Inflammatory macrophage (primary cell): ENCODE measurements at places on chromosomes 12 and 14.
A peak's percentile ranks its signal among the peaks of the same experiment; 100 is the strongest.

DNA sequence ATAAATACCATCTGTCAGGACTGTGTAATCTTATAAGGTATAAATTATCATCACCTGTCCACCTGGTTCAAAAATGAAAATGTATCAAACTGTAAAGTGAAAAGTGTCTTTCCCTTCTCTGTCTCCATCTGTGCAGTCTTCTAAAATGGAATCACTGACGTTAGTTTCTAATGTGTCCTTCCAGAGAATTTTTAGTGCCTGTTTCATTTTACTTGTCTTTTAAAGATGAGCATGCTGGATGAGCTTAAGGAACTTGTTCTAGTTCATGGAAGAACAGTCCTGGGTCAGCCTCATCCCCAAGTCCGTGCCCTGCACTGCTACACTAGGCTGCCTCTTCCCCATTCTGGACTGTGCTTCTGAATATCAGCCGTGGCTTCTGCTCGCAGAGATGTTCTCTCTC, 5.4 kb upstream of the NT5DC3 start:
- no peak for DNase-seq

- peak; percentile 56 for DNase-seq
These were observed 58.9 kb downstream of the USP15 start for GRCh38 chr12:62319058-62319457.

- DNase-seq, result no peak
These were observed 1038.3 kb downstream of the BCL11B start for GRCh38 chr14:98233656-98234055.

DNA sequence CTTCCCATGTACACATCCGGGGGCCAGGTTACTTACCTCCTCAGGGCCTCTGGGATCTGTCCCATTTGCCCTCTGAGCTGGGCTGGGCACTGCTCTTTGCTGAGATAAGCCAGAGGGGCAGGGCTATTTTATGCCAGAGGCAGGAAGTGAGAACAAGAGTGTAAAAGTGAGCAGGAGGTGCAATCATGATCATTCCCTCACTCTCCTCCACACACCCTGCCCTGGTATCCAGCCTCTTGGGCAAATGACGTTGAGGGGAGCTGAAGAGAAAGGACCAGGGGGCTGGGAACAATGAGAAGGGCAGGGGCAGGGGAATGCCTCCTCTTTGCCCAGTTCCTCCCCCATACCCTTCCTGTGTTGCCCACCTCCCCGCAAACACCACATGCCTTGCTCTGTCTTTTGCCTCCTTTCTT, 4.2 kb downstream of the LPAR5 start:
- DNase-seq, result no peak

DNA sequence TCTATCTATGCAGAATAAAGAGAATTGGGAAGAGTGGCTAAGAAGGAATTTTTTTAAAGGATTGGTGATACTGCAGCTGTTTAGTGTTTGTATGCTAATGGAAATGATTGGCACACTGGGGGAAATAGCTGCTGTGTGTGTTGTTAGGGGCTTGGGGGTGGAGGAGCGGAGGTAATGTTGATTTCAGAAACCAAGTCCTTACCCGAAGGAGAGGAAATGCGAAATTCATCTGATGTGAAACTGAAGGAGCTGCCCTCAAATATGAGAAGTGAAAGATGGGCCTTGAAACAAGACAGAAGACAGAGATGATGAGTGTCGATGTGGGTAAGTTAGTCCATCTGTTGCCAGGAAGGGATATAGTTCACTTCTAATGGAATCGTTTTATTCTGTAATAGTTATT, 21.2 kb upstream of the RNASE12 start:
- DNase-seq, result peak; percentile 45

DNA sequence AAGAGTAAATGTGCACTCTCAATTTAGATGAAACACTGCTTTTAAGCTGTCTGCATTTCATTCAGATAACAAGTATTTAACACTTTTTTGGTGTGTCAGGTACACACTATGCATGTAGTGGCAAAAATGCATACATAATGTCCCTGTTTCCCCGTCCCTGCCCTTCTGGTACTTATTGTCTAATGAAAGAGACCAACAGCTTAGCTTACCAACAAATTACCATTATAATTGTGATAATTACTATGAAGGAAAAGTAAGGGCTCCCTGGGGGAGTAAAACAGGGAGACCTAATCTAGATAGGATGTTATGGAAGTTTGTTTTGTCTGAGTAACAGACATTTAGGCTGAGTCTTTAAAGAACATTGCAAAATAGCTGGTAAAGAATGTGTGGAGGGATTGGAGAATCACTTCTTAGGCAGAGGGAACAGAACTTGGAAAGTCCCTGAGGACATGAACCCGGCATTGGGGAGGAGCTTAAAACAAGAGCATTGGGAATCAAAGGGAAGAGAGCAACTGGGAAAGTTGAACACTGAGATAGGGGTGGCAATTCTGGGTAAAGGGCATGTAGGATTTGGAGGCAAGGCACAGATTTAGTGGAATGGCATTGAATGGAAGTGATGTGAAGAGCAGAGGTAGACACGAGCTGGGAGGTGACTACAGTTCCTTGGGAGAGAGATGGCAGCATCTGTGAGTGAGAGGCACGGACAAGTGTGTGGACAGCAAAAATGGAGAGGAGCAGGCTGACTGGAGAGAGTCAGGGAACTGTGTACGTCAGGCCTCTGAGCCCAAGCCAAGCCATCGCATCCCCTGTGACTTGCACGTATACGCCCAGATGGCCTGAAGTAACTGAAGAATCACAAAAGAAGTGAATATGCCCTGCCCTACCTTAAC, 181.6 kb downstream of the GRIP1 start:
- DNase-seq, result no peak

- DNase-seq, result no peak
These were observed 12.3 kb upstream of the GNG2 start for GRCh38 chr14:51848120-51848519.

DNA sequence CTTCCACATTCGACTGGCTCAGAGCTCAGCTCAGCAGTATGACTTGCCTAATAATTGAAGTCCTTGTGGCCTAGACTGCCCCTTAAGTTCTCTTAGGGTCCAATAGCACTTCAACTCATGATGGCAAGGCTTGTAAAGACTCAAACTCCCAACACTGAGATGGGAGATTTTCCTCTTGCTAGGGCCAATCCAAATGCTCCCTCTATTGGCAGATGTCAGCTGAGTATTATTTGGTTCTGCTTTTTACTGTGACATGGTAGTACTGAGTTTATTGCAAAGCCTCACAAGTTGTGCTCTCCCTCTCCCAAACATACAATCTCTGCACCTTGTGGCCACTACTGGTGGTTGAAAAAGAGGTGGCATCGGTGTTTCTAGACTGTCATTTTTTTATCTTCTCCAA, 164.2 kb downstream of the ALG10 start:
- DNase-seq, result no peak

GRCh38 chr14:63551332-63551731, 8.2 kb upstream of the PPP2R5E start:
- peak; percentile 7 for DNase-seq

DNA sequence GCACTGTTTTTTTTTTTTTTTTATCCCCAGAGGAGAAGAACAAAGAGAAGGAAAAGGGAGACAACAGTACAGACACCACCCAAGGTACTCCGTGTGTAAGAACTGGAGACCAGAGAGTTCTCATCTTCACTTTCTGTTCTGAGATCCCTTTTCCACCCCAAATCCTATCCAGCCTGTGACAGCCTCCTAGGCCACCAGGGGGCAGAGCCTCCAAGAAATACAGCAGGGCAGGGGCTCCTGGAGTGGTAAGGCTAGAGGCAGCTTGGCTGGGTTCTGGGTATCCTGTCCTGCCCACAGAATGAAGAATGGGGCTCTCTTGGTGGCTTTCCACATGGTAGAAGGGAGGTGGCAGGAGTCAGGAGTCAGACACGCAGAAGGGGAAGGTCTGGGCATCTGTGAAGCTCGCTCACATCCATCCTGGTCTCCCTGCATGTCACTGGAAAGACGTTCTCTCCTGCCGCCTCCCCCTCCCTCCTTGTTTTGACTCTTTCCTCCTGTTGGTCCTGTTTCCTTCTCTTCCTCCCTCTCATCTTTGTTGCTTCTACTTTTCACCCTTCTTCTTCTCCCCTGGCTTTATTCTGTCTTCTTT, 12.0 kb downstream of the CLSTN3 start:
- DNase-seq, result peak; percentile 49

GRCh38 chr12:106913456-106913855, 42.3 kb upstream of the TMEM263 start:
- no peak for DNase-seq

DNA sequence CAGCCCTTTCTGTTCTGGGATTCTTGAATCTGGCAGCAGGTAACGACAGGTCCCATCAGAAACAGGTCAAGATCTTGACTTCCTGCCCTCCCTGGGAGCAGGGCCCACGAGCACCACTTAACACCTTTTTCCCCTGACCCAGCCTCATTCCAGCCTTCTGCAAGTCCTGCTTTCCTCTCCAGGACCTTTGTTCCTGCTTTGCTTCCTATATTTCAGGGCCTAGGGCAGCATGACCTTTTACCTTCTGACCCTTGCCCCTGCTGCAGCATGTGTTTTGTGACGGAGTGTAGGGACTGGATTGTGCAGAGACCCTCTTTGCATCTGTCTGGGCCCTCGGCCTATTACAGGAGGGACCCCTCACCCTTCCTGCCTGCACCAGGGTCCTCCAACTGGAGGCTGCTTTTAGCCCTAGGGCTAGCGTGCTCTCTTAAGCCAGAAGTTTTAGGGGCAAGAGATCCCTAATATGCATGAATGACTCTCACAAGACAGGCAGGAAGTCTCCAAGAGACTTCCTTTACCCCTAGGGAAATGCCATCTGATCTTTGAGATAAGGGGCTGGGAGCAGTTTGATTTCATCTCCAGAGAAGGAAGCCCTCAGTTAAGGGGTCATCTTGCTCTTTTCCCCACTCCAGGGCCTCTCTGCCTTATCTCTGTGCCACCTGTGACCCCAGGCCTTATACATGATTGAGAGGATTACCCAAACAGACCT, 209.4 kb upstream of the BCL2L14 start:
- DNase-seq, result no peak

GRCh38 chr12:117792471-117792870, 176.3 kb downstream of the KSR2 start:
- DNase-seq, result no peak

DNA sequence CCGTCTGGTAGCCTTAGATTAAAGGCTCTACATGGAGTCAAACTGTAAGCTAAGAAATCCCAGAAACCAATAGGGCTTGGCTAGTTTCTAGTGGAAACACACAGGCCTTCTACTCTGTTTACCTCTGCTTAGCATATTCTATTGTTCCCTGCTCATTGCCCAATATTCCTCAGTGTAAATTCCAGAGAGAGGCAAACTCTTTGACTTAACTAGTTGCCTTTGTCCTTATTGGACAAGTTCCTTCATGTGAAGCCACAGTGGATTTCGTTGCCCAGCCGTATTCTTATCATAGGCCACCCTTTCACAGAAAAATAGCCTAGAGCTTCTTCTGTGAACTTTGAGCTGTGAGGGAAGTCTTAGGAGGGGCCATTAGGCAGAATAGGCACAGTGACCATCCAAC, 186.1 kb downstream of the PLCZ1 start:
- no peak for DNase-seq

DNA sequence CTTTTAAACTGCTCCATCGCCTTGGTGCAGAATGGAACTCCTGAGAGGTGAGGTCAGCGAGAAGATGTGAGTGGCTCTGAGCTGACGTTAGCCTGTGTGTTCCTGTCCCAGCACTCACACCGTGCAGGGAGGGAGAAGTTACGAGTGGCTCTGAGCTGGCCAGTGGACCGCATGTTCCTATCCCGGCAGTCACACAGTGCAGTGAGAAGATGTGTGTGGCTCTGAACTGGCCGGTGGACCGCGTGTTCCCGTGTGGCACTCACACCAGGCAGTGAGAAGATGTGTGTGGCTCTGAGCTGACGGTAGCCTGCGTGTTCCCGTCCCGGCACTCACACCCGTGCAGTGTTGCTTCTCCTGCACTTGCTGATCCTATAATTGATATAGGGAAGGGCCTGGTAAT, 59.9 kb downstream of the VCPKMT start:
- peak; percentile 46 for DNase-seq

DNA sequence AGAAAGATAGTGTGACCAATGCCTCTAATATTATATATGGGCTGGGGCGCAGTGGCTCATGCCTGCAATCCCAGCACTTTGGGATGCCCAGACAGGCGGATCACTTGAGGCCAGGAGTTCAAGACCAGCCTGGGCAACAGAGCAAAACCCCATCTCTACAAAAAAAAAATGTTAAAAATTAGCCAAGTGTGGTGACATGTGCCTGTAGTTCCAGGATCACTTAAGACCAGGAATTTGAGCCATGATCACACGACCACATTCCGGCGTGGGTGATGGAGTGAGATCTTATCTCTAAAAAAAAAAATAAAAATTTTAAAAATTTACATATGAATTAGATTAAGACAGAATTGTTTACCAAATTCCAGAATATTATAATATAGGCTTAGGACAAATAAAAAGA, 12.0 kb downstream of the TM7SF3 start:
- DNase-seq, result no peak

GRCh38 chr12:53963434-53964314, 9.0 kb downstream of the HOXC12 start:
- no peak for DNase-seq

DNA sequence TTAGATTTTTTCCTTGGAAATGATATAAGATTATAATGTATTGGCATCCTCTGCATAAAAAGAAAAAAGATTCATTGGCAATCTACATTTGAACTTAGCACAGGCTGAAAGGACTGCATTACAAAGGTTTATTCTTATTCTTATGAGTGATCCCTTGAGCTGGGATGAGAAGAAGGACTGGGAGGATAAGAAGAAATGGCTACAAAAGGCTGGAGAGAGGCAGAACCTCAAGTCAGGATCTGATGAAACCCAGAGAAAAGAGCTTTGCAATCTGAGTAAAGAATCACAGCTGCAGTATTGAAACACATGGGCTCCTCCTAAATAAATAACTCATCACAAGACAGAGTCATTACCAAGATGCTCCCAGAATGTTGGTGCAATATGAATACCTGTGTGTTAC, 1635.4 kb upstream of the FLRT2 start:
- DNase-seq, result no peak

DNA sequence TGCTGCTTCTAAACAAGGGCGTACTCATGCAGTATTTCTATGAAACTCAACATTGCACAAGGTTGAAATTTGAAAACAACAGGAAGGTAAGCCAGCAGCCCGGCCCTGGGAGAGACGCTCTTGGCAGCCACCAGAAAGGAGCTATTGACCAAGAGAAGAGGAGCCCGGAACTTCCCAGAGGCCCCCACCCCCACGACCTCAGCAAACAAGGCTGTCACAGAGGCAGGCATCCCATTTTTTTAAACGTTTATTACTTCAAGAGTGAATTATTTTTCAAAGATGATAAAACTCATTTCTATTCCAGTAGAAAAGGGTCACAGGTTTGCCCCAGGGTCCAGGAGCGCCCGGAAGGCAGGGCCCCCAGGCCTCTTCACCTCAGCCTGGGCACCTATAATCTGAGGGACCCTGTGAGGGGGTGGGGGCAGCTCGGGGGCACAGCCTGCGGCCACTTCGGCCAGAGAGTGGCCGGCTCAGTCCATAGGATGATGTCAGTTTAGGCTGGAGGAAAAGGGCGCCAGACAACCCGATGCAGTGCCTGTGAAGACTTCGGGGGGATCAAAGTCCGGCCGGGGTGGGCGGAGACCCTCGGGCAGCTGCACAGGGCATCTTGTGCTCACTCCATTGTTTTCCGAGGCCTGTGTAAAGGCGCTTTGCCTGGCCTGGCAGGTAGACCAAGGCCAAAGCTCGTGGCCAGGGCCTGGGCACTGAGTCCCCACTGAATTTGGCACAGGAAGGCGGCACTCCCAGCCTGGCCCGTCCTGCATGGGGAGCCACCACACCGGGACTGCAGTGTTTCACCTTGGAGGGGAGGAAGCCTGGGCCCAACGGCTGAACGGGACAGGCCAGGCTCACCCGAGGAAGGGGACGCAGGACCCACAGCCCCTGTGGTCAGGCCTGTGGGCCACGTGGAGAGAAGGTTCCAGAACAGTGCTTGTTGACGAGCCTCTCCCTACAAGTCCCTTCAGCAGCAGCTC, 86.0 kb downstream of the SCARB1 start:
- no peak for DNase-seq
